ENCODE measurements at places on chromosomes 7 and 10.

DNA sequence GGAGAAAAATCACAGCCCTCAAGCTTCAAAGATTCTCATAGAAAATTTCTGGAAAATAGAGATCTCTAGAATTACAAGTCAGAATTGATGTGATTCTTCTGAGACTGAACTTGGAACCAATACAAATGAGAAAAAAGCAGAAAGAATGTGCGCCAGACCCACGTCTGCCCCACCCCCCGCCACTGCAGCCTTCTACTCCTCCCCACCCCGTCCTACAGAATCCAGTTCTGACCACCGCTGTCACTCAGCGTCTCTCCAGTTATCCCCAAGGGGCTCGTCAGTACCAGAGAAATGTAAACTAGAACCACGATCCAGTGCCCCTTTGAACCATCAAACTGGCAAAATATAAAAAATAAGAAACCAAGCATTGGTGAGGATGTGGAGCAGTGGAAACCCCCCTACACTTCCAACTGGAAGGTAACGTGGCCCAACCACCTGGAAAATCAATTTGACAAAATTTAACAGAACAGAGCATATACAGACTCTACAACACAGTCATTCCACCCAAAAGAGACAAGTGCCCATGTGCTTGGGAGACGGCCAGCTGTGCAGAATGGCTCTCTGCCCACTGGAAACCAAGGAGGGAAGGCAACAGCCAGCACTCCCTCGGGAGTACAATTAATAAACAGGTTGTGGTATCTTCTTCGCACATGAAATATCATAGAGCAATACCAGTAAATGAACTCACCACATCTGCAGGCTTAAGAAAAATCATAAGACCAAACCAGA lies 397.9 kb downstream of the TNS3 start:
- no peak for DNase-seq

DNA sequence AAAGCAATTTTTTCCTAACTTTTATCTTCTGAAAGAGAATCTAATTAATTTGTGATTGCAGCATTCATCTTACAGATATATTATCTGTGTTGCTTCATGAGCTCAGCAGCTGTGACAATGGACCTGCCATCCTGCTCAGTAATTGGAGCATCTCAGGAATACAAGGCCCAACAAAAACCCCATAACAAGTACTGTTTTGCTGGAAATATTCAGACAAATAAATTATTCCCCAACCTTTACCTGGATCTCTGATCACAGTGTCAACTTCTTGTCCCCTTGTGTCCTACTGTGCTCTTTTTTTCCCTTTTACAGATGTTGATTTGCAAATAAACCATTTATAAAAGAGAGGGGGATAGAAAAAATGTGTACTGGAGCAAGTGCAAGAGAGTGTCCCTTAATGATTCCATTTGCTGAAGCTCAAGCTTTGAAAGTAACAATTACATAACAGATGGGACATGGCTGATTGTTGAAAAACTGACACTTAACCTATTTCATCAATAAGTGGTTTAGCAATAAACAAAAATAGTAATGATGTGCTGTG lies 1063.4 kb upstream of the GHITM start:
- no peak for DNase-seq

- DNase-seq, result no peak
These were observed 233.5 kb upstream of the MGMT start for GRCh38 chr10:129233351-129234148.

GRCh38 chr7:138903859-138904435 lies 77.2 kb downstream of the KIAA1549 start:
- DNase-seq, result no peak
